ENCODE measurements at places on chromosomes 5 and 9.

DNA sequence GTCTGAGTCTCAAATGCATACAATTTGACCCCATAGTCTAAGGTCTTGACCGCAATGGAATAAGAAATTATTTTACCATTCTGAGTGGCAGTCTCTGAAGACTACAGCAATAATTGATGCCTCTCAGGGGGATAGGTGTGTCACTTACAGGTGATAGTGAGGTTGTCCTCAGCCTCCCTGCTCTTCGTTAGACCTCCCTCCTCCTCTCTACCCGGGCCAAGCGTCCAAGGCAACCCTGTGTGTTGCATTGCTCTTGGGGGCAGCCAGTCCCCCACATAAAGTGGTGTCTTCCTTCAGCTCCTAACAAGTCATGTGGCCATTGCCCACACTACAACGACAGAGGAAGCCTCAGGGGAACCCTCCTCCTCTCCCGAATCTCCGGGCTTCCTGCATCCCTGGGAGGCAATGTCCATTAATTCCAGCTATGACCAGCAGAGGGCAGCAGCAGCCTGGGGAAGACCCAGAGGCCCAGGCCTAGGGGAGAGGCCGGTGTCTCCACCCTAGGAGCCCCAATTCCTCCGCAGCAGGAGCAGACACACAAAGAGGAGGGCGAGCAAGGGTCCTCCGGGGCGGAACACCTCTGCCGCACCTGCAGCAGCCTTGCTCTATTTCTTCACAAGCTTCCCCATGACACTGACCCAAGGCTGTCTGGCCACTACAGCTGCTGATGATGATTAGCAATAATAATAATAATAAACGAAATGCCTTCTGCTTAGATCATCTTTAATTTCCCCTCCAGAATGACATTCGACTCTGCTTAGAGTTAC lies 134.8 kb downstream of the KCNIP1 start:
- DNase-seq, result peak; percentile 88

DNA sequence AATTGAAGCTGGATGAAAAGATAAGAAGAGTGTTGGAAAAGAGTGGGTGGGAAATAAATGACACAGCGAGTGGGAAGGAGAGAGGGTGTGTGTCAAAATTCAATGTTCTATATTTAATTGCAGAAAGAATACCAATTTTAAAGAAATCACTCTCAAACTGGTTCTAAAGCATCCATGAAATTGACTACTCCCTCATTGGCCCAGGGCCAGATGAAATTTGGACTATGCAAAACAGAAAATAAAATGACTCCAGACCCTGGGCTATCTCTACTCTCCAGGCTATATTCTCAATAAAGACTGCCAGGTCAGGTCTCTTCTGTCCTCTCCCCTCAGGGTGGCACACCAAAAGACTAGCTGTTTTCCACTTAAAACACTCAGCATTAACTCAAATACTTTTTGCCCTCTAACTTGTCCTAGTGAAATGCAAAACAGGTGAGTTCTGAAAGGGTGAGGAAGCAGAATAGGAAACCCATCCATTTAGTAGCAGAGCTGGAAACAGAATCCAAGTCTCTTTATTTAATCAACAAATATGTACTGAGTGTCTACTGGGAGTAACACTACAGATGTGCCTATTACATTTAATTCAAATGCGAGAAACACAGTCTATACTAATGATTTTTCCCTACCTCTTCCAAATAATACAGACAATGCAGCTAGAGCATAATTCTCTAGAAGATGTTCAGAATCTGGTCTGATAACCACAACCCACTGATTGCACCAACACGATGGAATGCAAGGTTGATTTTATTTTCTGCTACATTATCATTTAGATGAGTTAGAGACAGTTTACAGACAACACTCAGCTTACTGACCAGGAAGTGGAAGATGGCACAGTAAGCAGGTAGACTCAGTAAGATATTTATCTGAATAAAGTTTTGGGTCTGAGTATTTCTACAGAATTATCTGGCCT lies 42.1 kb downstream of the EFCAB9 start:
- DNase-seq, result no peak

DNA sequence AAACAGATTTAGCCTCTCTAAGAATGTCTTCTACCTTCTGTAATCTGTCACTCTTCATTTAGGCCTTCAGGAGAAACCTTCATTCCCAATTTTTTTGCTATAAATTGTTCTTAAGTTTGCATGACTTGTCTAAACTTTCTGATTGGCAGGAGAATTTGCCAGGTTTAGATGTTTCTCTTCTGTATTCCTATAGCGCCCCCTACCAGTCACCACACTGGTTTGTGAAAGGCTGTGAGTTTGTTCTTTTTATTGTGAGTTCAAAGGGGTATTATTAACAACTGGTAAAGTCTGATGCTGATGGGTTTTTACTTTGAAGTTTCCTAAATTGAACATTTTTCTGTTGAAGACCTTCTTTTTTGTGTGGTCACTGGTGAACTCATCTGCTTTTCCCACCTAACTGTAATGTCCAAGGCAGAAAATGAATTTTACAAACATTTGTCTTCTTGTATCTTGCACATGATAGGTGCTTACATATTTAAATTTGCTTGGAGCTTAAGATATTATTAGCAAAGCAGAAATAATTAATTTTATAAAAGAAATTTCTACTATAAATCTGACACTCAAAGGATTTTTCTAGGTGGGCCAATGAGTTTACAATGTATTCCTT lies 18.4 kb upstream of the F2RL2 start:
- DNase-seq, result peak; percentile 72

GRCh38 chr9:135479469-135480052 lies at the start of gene PPP1R26:
TSS of gene PPP1R26 (plus strand) at chr9:135479782. CDS start at chr9:135484511, 4,729 bp downstream.
- DNase-seq, result no peak

DNA sequence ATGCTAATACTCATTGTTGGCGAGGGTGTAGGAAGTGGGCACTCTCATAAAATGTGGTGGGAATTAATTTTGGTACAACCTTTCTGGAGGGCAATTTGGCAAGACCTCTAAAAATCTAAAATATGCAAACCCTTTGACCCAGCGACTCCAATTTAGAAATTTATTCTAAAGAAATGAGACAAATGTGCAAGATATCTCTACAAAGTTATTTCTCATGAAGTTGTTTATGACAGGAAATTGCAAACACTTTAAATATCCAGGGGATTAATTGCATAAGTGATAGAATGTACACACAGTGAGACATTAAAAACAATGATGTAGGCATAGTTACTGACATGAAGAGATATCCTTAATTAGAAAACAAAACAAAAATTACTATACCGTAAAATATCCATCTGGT lies 246.3 kb upstream of the MAP3K1 start:
- DNase-seq, result no peak

DNA sequence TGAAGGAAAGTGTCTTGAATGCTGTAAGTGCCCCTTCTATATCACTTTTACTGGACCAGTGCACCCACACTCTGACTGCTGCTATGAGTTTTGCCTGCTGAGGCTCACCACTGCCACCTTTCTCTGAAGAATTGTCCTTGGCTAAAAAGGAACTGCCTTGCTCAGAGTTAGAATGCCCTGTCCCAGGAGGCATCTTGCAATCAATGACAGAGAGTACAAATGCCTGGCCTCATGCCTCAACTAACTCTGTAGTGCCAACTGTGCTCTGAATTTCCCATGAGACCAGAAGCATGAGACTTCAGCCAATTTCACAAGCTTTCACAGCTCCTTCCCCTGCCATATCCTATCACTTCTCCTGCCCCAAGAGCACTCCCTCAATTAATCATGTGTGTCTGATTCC lies 569.7 kb downstream of the ZNF608 start:
- DNase-seq, result no peak

- peak; percentile 80 for DNase-seq
These were observed at the start of gene LPAR1 for GRCh38 chr9:111038331-111039230. TSS of gene LPAR1 (minus strand) at chr9:111038470. CDS start at chr9:110972117, 66,353 bp downstream.

- DNase-seq, result no peak
These were observed 34.2 kb downstream of the ADAMTS2 start for GRCh38 chr5:179311091-179311470.

- no peak for DNase-seq
These were observed 61.9 kb downstream of the EXOSC2 start for GRCh38 chr9:130755377-130756007.

GRCh38 chr9:122028089-122028488 lies 65.0 kb downstream of the TTLL11 start:
- no peak for DNase-seq

- DNase-seq, result no peak
These were observed 72.0 kb downstream of the CCNH start for GRCh38 chr5:87340716-87341115.

DNA sequence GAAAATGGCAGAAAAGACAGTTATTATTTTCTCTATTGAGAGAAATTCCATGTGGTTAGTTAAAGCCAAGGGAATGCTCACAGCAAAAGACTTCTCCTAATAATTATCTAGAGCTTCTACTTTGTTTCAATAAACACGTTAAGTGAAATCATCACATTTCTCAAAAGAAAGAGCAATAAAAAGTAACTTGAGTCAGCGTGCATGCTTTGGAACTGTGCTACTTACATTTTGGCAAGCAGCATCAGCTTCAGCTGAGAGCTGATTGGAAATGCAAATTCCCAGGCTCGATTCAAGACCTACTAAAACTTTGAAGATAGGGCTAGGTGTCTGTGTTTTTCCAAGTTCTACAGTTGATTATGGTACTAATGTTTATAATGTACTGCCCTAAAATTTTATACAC lies 132.1 kb downstream of the CDH18 start:
- DNase-seq, result no peak

GRCh38 chr5:79133657-79134451 lies 22.2 kb downstream of the BHMT start:
- DNase-seq, result peak; percentile 80

DNA sequence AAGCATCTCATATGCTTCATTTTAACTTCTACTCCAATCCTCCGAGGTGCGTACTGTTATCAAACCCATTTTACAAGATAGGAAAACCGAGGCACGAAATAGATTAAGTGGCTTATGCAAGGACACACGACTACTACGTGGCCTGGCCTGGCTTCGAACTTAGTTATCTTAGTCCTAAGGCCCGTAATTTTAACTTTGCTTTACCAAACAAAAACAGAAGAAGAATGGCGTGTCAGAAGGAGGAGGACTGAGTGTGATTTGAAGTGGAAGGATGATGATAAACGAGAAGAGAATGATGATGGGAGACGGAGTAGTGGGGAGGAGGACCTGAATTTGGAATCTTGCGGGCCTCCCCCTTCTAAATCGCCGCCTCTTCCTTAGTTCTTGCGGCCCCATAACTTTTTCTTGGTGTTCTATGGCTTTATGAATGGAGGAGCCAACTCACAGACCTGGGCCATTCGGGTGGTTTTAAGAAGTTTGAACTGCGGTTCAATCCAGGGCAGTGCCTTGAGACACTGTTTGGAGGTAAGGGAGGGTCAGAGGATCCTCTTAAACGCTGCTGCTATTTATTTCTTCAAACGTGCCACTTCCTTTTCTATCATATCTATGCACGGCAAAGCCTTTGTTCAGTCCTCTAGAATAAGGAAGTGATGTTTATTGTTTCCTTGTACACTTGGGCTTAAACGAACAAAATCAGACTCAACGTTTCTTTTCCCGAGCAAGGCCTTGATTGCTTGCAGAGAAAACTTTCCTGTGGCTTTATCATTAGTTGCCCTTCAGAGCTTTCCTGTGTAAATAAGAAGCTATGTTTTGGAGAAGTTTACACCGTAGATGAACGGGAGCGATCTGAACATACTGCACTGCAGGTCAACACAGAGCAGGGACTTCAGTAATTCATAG lies 795 bp downstream of the CNOT8 start:
- DNase-seq, result no peak

- DNase-seq, result no peak
These were observed 5.1 kb upstream of the RALGDS start for GRCh38 chr9:133125941-133126696.

DNA sequence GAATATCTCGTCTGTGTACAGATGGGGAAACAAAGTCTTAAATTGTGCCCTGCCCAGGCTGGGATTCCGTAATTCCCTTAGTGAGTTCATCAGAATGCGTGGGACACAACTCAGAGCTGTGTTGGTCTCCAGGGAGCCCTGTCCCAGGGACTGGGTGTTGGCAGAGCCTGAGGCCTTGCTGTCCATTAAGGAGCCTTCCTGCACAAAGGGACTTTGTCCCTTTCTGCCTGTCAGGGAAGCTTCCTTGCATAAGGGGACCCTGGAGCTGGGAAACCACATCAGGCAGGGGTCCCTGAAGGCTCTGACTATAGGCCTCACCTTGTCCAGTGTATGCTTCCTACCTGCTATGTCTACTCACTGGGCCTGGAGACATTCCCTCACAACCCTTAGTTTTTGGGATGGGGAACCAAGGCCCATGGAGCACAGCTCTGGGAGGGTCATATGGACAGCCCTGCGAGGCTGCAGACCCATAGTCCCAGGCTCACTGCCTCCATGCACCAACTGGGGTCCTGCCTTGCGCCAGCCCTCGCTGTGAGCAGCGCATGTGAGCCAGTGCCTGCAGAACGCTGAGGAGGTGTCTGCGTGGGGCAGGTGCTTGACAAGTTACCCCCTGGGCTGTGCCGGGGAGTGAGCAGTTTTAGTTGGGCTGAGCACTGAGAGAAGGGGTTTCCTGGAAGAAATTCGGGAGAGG lies 1.6 kb downstream of the CARD19 start:
- peak; percentile 60 for DNase-seq

GRCh38 chr5:39209924-39210323 lies 9.4 kb downstream of the FYB1 start:
- peak; percentile 63 for DNase-seq

- DNase-seq, result no peak
These were observed 45.7 kb upstream of the TGFBR1 start for GRCh38 chr9:99058964-99059921.

DNA sequence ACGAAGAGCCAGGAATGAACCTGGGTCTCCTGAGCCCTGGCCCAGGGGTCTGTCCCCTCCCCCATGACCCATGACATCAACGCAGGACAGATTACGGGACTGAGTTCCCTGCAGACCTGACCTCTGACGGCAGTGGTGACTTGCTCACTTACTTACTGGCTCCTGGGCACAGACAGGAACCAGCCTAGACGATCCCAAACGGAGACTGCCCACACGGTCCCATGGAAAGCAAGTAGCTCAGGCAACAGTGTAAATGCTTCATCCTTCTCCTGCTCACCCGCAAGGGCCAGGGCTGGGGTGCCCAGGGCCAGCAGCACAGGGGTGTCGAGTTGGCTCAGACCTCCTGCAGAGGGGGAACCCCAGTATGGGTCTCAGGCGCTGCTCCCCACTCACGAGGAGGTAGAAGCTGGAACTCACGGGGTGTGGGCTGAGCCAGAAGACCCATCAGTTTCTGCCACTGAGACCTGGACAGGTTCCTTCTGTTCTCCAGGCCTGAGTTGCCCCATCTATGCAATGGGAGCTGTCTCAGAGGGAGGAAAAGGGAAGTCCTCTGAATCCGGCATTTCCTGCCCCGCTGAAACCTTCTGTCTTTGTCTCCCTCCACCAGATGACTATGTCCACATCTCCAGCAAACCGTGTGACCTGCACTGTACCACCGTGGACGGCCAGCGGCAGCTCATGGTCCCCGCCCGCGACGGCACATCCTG lies 5.6 kb downstream of the ADAMTSL2 start:
- DNase-seq, result no peak

DNA sequence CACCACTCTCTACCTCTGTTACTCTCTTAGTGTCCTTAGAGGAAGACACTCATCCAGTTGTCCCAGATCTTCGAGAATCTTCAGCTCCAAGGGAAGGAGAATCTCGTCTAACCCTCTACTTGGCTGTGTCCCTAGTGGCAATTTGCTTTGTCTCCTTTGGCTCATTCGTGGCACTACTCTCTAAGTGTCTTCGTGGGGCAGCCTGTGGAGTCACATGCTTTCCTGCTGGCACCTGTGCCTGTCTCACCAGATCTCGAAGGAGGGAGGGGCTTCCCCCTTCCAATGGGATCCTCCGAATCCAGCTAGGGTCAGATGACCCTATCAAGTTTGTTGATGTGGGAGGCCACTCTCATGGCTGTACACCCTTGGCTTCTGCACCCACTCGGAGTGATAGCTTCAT lies 1.8 kb upstream of the PCDHGC5 start:
- DNase-seq, result no peak
